ENCODE measurements at places on chromosomes 5 and 9.

- DNase-seq = no peak
Measured at GRCh38 chr9:115208501-115208900, 90.5 kb upstream of the TNC start.

DNA sequence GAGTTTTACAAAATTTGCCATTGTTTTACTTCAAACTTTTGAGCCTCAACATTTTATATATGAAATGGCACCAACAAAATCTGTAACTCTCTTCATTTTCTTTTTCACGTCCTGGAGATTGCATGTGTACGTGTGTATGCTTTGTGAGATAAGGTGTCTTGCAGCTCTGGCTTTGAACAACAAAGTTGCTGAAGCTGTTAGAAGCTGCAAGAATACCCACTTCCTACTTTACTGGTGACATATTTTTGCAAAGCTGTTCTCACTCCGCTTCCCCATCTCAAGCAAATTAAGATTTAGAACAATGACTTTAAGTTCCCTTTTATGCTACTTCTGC lies 41.8 kb downstream of the FYB1 start:
- no peak for DNase-seq

- no peak for DNase-seq
Measured at GRCh38 chr5:158466191-158466590, 607.2 kb upstream of the CLINT1 start.

GRCh38 chr5:132641241-132641723 lies 16.7 kb upstream of the IL13 start:
- DNase-seq = no peak

DNA sequence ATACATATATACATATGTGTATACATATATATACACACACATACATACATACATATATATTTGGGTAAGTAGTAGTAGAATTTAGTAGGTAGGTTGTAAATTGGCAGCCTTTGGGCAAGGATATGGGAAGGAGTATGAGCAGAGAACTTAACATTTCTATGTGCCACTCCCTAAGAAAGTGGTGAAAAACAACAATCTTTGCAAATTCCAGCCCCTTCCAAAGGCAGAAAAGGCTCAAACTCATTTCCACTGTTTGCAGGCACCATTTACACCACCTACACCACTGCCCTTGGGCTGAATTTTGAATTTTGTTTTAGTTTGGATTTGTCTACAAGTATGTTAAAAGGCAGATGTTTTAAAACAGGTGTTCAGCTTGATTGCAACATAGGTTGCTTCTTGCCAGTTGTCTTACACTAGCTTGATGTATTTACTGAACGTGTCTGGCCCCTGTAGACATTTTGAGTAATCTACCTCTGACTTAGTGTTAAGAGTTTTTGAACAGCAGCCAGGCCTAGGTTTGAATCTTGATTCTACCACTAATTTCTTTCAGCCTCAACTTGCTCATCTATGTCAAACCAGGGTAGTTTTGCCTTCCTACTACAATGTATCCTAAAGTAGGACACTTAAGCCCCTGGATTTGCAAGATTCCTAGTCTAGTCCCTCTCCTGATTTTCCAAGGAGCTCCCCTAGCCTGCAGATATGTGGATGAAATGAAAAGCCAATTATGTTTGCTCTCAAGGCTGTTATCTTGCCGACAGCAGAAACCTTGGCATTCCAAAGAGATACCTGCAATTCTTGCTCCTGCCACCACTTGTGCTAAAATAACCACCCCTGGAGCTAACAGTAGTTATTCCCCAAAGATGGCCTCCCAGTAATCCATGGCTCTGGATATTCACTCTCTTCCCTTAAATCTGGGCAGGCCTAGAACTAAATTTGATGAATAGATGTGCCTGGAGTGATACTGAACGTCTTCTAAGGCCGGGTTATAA lies 156.2 kb upstream of the SLC44A1 start:
- no peak for DNase-seq

DNA sequence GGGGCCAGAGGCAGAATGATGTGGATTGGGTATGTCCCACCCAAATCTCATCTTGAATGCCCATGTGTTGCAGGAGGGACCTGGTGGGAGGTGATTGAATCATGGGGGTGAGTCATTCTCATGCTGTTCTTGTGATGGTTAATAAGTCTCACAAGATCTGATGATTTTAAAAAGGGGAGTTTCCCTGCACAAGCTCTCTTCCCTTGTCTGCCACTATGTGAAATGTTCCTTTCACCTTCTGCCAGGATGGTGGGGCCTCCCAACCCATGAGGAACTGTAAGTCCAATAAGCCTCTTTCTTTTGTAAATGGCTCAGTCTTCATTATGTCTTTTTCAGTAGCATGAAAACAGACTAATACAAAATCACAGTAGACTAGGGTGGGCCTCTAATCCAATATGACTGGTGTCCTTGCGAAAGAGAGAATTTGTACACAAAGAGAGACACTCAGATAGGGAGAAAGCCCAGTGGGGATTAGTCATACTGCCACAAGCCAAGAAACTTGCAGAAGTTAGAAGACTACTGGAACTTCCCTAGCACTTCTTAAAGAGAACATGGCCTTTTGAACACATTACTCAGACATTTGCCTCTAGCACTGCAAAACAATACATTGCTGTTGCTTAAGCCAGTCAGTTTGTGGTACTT lies 68.4 kb downstream of the ANXA1 start:
- no peak for DNase-seq

DNA sequence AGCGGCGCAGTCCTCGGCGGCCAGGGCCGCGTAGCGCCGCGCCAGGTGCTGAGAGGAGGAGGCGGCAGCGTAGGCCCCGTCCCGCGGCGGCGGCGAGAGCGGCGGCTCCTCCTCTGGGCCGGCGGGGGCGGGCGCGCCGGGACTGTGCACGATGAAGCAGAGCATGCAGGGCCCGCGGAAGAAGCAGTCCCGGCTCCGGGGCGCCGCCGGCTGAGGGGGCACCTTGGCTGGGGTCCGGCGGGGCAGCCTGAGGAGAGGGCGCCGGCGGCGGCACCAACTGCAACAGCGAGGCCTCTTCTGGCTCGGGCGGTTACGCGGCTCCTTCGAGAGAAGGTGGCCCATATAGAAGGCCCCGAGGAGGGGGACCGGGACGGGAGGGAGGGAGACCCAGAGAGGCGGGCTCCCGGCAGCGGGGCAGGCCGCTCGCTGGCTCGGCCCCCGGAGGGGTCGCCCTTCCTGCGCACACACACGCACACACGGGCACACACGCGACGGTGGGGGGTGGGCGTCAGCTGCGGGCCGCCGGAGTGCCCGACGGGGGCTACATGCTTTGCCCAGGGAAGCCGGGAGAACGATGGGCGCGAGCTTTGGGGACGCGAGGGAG lies 446 bp downstream of the FBXL17 start:
- peak; percentile 91 for DNase-seq

- DNase-seq = peak; percentile 51
Measured at GRCh38 chr5:150448952-150449516, 505 bp downstream of the RPS14 start.

DNA sequence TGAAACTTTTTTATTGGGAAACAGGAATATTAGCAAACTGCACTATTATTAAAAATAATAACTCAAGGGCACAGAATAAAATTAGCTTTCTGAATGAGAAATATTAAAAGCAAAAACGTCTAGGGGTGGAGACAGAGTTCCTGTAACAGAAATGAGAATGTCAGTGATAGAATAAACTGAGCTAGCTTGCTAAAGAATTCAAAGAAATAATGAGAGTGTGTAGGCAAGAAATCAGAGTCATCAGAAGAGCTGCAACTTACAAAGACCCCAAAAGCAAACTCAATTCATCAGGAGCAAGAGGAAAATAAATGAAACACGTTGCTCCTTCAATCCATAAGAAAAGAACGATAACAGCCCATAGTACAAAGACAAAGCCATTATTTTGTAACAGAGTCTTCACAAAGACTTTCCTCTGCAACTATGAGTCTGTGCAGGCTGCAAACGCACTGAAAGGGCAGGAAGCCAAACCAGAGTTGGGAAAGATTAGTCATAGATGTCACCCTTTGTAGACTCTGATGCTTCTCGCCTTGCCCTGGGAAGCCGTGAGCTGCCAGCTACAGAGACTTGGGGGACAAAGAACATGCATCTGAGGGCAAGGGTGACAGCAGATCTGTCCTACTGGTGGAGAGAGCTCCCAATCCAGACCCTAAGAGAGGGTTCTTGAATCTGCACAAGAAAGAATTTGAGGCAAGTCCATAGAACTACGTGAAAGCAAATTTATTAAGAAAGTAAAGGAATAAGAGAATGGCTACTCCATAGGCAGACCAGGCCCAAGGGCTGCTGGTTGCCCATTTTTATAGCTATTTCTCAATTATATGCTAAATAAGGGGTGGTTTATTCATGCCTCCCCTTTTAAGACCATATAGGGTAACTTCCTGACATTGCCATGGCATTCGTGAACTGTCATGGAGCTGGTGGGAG lies 40.8 kb downstream of the SHC3 start:
- DNase-seq = peak; percentile 45

DNA sequence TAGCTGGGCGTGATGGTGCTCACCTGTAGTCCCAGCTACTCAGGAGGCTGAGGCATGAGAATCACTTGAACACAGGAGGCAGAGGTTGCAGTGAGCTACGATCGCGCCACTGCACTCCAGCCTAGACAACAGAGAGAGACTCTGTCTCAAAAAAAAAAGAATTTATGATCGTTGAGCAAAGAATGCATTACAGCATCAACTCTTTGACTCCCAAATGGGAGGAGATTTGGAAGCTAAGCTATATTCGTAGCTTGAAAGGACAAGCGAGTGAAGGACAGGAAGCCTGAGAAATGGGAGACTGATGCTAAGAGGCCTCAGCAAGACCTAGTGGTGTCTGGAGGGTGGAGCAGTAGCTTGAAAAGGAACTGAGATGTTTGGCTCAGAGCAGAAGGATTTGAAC lies 10.3 kb upstream of the CCIN start:
- no peak for DNase-seq

DNA sequence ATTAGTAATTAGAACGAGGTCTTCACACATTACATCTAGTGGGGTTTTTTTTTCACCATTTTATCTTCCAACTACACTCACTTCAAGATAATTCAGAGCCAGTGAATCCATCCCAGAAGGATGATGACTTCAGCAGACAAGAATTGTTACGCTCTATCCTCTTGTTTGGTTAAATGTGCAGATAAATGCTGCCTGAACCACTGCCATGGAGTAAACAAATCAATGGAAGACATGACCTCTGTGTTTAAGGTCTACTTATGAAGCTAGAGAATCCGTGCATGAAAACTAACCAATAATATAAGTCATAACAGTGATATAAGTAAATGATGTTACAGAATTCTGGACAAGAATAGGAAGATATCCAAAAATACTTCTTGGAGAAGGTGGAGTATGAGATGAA lies 602.6 kb downstream of the TLR4 start:
- DNase-seq = no peak

GRCh38 chr5:112737070-112737462 lies 619 bp upstream of the APC start:
- DNase-seq = no peak

DNA sequence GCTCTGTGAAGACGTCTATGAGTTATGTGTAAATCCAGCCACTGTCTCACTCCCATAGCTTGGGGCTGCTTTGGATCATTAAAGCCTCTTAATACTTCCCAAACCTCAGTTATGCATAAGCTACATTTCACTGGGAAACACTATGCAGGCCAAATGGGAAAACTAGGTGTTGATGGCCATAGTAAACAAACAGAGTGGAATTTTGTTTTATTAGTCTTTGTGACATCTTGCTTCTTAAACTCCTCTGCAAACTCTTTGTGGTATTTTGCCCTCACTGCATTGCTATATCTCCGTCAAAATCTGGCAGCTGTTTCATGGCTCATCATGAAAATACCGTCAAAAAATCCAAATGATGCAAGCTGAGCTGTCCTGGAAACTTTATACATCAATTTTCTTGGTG lies 167.2 kb upstream of the HMHB1 start:
- no peak for DNase-seq

DNA sequence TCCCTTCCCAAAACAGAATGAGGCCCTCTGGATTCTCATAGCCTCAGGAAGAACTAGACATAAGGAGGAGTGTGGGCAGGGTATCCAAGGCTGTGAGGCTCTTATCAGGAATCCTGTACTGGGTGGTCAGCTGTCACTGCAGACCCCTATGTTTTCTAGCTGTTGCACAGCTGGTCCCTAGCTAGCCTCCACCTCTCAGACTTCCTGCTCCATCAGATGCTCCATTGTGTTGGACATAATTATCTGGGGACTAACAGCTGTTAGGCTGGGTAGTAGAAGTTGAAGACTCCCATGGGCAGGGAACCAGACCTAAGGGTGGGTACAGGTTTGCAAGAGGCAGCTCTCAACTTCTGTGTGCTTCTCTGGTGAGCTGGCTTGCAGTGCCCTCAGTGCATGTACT lies 18.4 kb downstream of the FAM219A start:
- no peak for DNase-seq

GRCh38 chr5:159123700-159124099 lies 24.0 kb upstream of the EBF1 start:
- no peak for DNase-seq

GRCh38 chr5:137960819-137961218 lies 71.6 kb downstream of the PKD2L2 start:
- no peak for DNase-seq

DNA sequence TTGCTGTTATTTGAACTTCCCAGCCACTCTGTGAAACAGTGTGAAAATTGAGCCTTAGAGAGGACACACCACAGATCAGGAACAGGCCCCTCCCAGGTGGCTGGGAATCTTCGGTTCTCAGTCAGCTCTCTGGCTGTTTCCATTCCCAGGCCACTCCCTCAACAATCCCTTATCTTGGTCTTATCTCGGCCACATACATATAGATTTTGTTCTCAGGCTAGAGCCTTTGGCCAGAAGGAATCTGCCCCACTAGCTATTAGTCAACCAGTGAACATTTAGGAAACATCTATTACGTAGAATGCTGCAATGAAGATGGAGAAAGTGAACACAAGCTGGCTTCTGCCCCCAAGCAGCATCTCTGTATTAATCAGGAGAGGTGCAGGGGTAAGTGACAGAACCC lies 21.0 kb upstream of the WWC1 start:
- no peak for DNase-seq

DNA sequence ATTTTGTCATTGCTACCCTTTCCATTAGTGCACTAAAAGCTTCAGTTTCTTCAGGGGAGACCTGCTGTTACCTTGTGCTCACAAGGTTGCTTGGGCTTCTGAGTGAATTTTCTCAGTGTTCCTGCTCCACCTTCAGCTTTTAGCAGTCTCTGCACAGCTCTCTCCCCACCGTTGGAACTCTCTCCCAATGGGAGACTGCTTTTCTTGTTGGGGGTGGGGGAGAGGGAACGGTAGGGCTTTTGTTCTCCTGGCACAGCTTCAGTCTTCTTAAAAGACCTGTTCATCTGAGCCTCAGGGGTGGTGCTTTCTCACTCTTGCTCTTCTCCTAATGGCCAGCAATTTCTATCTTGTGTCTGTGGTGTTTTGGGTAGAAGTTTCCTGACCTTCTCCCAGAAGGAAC lies 915.7 kb downstream of the EFNA5 start:
- no peak for DNase-seq
